ENCODE measurements at places on chromosomes 7 and 10.

- no peak for DNase-seq
Observed at GRCh38 chr10:34522546-34522945, 292.6 kb downstream of the PARD3 start.

GRCh38 chr7:104934665-104935064, 79.3 kb upstream of the KMT2E start:
- DNase-seq, result no peak

DNA sequence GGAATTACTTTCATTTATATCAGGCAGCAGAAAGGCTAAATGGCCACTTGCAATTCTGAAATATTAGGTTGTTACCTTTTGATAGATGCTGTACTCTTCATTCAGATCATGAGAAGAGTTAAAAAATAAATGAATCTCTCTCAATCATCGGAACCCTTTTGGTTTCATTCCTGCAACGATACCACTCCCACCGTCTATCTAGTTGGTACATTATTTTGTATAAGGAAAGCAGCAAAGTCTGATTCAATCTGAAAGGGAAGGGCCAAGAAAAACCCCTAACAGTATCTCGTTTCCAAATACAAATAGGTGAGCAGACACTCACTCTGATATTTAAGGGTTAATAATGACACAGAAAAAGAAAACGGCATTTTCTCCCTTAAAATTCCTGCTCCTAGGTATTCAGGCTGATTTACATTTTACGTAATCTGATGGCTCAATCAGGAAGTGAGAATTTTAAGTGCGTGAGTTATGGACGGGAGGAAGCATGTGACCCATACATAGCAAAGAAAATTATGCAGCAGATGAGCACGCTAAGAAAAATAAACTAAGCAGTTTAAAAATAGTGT, 209.4 kb upstream of the KLF14 start:
- peak; percentile 48 for DNase-seq

GRCh38 chr10:49280001-49280408, 19.0 kb upstream of the C10orf71 start:
- DNase-seq, result no peak

DNA sequence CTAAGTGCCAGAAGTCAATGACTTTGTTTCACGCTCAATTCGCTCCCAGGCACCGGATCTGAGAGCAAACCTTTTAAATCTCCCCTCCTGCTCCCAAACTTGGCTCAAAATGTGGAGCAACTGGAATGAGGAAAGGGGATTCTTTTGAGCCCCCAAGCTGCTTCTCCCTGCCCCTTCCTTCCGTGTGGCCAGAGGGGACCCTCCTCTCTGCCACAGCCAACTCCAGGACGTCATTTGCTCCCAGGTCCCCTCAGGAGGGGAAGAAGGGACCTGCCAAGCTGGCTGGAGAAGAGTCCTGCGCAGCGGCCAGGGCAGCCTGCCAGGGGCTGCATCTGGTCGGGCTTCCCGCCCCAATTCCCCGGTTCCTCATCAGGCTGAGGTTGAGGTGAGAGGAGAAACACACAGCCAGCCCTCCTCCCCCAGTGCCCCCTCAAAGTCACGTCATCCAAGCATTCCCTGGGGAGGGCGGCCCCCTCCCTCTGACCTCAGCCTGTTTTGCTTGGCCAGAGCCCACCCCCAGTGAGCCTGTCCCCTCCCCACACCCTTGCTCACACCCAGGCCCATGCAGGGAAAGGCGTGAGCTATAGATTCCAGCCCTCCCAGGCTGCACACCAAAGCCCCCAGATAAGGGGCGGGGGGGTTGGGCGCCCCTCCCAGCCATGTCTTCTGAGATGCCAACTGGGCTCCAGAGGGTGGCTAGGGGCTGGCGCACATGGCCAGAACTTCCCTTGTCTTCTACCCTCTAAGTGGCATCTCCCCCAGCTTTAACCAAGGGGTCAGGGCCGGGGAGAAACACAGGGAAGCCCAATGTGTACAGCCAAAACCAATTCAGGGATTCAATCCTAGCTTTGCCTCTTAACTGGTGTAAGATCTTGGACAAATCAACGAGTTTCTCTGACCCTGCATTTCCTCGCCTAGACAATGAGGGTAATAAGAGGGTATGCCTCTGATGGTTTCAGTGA, 35.0 kb downstream of the SH3PXD2A start:
- no peak for DNase-seq

DNA sequence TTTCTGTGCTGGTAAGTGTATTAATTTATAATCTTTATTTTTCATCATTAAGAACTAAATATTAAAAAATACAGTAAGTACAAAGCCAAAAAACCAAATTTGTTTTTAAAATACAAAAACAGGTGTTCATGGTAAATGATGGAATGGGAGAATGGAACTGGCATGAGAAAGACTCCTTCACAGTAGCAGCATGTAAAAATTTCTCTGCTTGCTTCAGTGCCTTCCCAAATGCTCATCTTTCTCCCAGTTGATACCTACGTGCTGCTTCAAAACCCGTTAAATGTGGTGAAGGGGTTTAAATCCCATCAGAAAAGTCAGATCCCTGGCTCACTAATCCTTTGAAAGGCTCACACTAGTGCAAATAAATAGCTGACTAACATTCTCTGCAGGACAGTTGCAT, 4.2 kb downstream of the RNF133 start:
- no peak for DNase-seq

DNA sequence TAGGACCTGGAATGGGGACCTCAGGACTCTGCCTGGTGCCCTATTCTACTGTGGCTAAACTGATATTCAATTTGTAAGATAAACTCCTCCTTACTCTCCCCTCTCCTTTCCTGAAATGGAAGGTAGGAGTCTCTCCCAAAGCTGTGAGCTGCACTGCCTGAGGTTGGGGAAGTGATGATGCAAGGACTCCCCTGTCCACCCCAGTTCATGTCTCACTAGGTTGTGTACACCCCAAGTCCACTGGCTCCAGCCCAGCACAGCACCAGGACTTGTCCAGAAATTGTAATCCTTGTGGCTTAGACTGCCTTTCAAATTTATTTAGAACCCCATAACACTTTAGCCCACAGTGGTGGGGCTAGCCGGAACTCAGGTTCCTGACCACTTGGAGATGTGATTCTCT, 247.2 kb upstream of the CTBP2 start:
- DNase-seq, result no peak

GRCh38 chr10:118568327-118568848, 27.1 kb downstream of the PRLHR start:
- DNase-seq, result peak; percentile 38

GRCh38 chr10:114131094-114131493, 42.9 kb downstream of the CCDC186 start:
- DNase-seq, result no peak

- no peak for DNase-seq
Observed at GRCh38 chr10:78134773-78135306, 101.2 kb downstream of the RPS24 start.

GRCh38 chr10:73899423-73899822, 11.5 kb upstream of the PLAU start:
- DNase-seq, result no peak

DNA sequence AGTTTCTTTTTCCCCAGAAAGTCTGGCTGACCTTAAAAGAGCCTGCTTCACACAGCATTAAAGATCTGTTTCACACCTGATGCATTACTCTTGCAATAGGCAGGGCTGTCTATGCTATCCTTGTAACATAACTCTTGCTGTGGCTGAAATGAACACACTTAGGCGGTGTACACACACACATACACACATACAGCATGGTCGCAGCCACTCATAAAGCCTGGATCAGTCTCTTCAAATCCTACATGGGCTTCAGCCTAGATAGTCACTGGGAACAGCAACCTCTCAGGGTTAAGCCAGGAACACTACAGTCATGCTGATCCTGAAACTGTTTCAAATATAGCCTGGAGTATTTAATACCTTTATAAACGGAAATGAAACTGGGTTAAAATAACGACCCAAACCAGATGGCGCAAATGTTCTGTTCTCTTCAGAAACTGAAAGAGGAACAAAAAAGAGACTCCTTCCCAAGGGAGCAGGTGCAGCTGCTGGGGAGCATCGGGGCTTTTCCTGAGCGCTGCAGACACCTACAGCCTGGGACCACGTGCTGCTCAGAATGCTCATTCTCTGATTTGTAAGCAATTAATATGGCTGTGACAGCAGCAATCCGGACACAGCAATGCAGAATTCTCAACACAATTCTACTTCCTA, 61.0 kb upstream of the SFMBT2 start:
- DNase-seq, result no peak

DNA sequence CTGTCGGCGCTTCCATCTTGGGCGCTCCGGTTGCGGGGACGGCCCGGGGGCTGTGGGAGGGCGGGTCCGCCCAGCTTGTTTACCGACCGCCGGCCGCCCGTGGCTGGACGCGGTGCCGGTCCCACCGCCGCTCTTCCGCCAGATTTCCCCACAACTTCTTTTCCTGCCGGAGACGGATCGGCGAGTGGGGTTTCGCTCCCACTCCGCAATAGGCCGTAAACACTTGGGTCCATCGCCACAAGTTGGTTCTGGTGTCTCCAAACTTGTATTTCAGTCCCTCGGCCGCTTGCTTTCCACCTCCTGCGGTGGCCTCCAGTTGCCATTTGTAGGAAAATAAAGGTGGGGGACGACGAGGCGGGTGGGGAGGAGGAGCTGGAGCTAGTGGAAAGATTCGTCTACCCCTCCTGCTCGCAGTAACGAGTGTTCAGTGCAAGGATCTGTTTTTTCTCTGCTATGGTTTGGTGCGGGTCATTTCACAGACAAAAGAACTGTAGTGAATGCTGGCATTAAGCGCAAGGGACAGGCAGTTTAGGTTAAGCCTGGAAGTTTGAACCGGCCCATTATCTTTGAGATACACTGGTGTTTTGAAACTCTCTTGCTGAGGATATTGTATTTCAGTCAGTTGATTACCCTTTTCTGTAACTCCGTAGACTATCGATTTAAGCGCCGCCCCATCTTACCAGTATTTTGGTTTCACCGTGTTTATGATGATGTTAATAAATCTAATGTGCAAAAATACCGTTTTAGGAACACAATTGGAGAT, 24.3 kb upstream of the ZRANB1 start:
- DNase-seq, result peak; percentile 38

DNA sequence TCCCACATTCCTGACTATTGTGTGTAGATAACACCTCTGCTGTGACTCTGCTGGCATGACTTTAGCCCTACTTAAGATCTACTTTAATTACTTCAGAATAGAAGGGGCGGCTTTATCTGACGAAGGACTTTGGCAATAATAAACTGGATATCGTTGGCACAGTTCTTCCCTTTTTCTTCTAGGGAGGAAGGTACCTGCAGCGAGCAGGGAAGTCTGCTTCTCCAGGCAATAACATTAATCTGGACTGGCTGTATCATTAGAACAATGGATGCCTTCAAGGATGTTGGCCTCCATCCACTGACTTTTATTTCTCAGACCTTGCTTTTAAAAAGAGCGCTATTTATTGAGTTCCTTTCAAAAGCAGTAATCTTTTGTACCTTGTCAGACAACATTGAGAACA, 172.6 kb upstream of the THSD7A start:
- DNase-seq, result no peak
